ENCODE measurements at places on chromosomes 11 and 22. TPM values are rescaled to one million over a fixed set of nuclear protein-coding genes. Genes with fewer than 3 reads are reported as not detected.

Gene TBX10
- total RNA-seq = not detected

Gene FGF3
- not detected for total RNA-seq

Gene SPDYC
- not detected for total RNA-seq

Gene HMOX1
- 25.7 TPM for total RNA-seq

Gene NAALAD2
- 4.1 TPM for total RNA-seq

GRCh38 chr11:86440843-86441242, 66.2 kb downstream of the CCDC81 start:
- no peaks in the 10 kb centered on the region for H3K27me3 ChIP-seq
- H3K4me1 ChIP-seq = no peaks in the 10 kb centered on the region
- H3K4me3 ChIP-seq = no peak overlapping the region
- no peaks in the 10 kb centered on the region for H3K36me3 ChIP-seq

DNA sequence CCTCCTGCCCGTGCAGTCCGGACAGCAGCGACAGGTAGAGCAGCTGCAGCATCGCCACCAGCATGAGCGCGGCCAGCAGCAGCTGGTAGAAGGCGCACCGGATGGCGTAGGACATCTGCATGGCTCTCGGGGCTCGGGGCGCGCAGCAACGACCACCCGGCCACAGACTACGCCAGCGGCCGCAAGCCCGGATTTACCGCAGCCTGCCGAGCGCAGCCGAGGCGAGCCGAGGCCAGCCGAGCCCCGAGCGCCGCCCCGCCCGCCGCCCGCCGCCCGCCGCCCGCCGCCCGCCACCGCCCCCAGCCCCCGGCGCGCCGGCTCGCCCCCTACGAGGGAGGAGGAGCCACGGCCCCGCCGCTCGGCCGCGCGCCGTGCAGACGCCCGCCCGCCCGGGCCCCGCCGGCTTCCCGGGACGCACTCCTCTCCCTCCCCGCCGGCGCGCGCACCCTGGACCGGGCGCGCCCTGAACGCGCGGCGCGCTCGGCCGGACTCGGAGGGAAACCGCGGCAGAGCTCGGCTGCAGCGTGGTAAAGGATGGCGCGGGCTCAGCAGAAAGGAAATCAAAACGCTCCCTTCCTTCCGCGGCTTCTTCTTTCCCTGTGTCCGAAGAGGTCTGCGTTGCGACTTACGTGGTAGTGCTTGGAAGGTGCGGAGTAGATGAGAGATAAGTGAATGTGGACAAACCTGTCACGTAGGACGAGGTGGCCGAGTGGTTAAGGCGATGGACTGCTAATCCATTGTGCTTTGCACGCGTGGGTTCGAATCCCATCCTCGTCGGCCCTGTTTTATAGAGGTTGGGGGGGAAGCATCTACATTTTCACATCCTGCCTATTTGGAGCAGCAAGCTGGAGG, at the start of gene B4GAT1:
B4GAT1 (minus strand) TSS at position 205 of the 852 bp plus-strand sequence; CDS start at position 121, 84 bp downstream.
- H3K4me3 ChIP-seq = peak within 1 kb of the TSS; percentile 55
- peak within 1 kb of the TSS; percentile 69 for H3K27ac ChIP-seq
- peak; percentile 74 for DNase-seq

GRCh38 chr11:123576501-123576900, 77.9 kb downstream of the SCN3B start:
- H3K4me3 ChIP-seq = no peak overlapping the region
- H3K27me3 ChIP-seq = no peaks in the 10 kb centered on the region
- no peak overlapping the region for H3K27ac ChIP-seq
- no peak for DNase-seq

All from H1 (cell line).